Lower leg skin (tissue), 4 donors: ENCODE measurements at places on chromosomes 6 and 20. TPM values are rescaled to one million over a fixed set of nuclear protein-coding genes. Genes with fewer than 3 reads are reported as not detected.

Gene CRISP2
- total RNA-seq, result not detected

DNA sequence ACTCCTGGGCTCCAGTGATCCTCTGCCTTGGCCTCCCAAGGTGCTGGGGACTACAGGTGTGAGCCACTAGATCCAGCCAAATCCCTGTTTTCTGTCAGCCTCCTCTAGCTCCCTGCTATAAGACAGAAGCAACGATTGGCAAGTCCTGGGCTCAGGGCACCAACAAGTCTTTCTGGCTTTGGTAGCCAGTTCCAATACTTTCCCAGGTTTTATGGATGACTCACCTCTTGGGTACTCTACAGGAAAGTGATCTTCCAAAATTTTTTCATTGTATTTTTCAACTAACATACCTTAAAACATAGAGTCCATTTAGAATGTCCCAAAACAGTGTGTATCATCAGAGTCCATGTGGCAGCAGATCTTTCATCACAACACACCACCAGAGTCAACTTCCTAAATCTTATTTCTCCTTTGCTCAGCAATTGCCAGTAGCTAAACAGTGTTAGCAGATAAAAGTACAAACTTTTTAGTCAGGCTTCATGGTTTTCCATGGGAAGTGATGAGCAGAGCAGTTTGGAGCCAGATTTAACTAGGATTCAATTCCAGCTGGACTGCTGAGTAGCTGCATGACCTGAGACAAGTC is 13.3 kb downstream of the GABBR1 start:
- no peak for DNase-seq

Gene ZBTB22
- 35.4 TPM for total RNA-seq

Gene RSPO4
- not detected for total RNA-seq

GRCh38 chr20:38243709-38244020 is 16.9 kb downstream of the KIAA1755 start:
- DNase-seq, result no peak
